ENCODE measurements at places on chromosomes 4 and X.

DNA sequence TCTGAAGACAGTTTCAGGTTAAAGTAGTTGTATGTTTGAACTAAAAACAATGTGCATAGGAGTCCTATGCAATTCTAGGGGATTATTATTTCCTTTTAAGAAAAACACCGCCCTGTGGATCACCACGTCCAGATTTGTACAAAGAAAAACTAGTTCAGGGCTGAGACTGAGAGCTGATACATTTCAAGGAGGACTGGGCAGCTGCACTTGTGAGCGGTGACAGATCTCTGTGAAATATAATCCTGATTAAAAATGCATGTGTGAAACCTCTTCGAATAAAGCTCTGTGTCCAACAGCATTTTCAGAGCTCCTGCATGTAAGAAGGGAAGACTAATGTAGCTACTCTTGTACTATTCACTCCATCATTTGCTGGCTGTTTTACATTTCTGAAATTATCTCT lies 365.8 kb upstream of the PITX2 start:
- no peak for DNase-seq

DNA sequence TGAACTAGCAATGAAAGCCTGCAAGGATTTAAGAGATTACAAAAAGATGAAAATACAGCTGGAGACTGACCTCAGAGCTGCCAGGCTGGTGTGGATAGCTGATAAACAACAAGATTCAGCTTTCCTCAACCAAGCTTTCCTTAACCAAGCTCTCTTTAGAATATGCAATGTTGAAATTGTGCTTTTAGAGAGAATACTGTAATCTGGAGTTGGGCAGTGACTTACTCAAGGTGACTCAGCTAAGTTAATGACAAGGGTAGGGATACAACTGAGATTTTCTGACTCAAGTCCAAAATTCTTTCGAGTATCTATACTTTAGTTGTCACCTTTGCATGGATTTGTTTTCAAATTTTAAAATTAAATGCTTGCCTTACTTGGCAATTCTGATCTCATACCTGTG lies 98.0 kb downstream of the AMMECR1 start:
- peak; percentile 14 for DNase-seq

DNA sequence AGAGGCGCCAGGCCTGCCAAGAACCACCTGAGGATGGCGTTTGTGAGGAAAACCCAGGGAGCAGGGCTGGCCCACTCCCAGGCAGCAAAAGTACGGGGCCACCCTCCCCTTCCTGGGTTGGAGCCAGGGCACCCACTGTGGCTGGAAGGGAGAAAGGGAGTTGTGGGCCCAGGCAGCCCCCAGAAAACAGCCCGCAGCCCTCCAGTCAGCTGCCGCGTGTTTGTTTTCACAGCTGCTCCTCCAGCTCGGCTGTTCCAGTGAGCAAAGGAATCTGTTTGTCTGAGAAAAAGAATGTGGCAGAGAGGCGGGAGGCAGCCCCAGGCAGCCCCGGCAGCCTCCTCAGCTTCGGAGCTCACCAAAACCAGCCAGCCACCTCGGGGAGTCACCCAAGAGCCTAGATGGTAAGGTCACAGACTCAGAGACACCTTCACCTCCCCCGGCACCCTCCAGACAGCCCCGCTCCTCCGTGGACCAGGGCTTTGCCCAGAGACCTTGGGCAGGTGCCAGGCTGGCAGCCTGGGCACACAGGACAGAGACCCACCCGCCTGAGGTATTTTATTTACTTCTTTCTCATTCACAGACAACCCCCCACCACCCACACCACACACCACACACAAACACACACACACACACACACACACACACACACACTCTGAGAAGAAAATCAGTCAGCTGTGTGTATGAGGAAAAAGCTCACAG lies 338.1 kb downstream of the BCOR start:
- peak; percentile 7 for DNase-seq

GRCh38 chrX:152641996-152642395 lies 4.3 kb downstream of the GABRQ start:
- no peak for DNase-seq

- no peak for DNase-seq
These were observed 120.4 kb downstream of the SORCS2 start for GRCh38 chr4:7312691-7313090.

DNA sequence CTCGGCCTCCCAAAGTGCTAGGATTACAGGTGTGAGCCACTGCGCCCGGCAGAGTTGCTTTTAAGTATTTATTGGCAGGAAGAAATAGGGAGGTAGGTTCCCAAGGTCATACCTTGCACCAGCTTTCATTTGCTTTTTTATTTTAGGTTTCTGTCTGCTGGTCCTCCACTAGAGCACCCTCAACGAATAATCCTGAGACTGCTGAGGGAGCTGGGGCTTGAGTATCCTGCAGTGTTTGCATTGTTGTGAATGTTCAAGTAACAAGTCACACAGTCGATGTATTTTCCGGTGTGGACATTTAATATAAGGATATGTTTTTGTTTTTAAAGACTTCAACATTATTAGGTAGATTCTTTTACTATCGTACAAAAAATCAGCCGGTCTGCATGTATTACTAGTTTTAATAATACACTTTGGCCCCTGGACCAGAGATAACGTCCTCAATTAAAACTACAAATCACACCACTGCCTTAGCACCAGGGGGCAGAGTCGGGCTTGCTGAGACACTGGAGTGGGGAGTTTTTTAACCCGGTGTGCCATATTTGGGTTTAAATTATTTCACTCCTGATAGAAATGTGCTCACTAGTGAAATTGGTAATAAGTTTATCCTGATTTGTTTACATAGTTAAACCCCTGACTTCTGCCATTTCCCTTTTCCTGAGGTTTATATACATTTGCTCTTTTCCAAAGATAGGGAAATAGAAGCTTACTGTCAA lies 11.6 kb downstream of the SMIM20 start:
- DNase-seq: peak; percentile 8

DNA sequence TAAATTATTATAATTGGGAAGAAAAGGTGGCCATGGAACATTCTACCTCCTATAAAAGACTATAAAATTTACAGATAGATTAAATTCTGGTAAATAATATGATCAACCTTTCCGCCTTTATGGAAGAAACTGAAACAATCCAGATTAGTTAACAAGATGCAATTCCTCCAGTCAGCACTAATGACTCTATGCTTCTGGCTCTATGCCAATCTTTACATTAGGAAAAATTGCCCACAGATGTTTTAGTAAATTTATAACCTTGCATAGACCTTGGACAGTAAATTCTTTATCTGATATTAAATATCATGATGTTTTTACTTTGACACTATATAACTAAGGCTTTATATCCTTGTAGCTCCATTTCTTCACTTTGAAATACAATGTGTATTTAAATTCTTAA lies 2302.5 kb downstream of the ARAP2 start:
- DNase-seq: no peak

- DNase-seq: no peak
These were observed 329.7 kb downstream of the GPAT3 start for GRCh38 chr4:83865417-83866150.

DNA sequence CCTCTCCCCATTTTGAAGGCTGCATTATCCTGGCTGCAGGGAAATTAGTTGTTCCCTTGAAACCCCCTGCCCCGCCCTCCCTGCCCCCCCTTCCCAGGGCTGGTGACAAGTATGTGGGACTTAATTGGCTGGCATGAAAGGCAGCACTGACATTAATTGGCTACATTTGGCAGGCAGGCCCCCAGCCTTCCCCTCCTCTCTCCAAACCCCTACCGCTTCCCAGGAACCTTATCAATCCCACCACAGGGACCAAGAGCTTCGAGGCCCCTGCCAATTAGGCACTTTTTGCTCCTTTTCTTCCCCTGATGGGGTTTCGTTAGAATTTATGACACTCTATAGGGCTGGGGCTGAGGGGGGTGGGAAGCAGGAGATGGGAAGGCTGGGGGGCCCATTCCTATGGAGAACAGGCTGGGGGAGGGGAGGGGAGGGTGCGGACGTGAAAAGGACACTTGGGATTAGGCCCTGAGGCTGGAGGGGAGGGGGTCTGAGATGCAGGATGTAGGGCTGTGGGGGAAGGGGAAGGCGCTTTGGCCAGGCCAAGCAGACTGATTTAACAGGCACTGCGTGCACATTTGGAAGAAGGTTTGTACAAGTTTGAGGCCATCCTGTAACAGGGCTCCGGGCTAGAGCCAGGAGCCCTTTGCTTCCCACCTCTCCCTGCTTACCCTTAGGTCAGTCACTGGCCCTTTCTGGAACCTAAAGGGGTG lies 52.2 kb downstream of the EFNB1 start:
- no peak for DNase-seq

DNA sequence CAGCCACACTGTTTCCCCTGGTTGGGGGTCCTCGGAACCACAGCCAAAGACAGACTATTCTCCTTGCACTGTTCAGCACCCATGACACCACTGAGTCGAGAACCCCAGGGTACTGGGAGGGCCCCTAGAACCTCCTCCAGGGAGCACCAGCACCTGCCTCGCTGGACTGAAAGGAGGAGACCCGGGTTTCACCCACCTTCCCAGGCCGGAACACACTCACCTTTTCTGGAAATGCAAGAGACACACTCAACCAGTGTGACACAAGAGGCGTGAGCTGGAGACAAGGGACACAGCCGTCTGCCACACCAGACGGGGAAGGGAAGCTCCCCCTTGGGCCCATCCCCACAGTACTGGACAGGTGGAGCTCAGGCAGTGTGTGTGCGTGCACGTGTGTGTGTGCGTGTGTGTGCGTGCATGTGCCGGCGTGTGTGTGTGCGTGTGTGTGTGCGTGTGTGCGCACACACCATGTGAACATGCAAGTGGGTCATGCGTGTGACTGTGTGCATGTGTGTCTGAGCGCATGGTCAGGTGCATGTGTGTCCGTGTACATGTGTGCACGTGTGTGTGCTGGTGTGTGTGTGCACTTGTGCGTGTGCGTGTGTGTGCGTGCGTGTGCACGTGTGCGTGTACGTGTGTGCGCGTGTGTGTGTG lies 128.8 kb upstream of the NKX1-1 start:
- DNase-seq: no peak

DNA sequence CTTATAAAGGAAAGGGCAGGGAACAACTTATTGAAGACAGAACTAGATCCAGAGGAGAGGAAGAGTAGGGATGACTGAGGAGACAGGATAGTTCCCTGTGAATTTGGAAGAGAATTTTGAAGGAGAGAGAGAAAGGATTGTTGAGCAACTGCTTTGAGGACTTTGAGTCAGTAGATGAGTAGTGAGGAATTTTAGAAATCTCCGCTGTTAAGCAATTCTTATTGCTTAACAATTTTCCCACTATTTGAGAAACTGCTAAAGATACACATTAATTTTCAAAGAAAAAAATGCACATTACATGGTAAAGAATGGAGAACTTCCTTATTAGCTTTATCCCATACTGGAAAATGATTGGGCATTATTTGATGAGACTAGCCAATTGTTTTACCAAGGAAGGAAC lies 116.3 kb upstream of the NRK start:
- no peak for DNase-seq

- DNase-seq: no peak
These were observed 76.0 kb downstream of the ARAP2 start for GRCh38 chr4:36168127-36168878.

DNA sequence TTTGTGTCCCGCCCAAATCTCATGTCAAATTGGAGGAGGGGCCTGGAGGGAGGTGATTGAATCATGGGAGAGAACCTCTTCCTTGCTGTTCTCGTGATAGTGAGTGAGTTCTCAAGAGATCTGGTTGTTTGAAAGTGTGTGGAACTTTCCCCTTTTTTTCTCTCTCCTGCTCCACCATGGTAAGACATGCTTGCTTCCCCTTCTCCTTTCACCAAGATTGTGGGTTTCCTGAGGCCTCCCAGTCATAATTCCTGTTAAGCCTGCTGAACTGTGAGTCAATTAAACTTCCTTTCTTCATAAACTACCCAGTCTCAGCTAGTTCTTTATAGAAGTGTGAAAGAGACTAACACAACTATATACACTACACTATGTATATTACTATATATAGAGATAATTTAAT lies 697.8 kb upstream of the HS3ST1 start:
- DNase-seq: no peak

- DNase-seq: no peak
These were observed 2.1 kb downstream of the HSD17B11 start for GRCh38 chr4:87388901-87389300.

DNA sequence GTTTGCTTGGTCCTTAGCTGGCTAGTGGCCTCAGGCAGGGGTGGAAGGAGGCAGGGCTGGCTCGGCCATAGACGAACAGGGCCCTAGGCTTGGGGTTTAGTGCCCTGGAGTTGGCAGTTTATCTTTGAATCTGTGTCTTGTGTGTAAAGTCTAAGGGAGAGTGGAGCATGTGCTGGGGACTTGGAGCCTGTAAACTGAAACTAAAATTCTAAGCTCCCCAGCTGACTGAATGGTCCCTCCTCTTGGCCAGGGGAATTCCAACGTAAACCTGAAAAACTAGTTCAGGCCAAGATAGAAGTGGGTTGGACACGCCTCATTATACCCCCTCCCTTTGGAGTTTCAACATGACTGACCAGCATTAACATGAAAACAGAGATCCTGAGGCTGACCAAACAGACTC lies 46.1 kb upstream of the GPR78 start:
- peak; percentile 57 for DNase-seq

DNA sequence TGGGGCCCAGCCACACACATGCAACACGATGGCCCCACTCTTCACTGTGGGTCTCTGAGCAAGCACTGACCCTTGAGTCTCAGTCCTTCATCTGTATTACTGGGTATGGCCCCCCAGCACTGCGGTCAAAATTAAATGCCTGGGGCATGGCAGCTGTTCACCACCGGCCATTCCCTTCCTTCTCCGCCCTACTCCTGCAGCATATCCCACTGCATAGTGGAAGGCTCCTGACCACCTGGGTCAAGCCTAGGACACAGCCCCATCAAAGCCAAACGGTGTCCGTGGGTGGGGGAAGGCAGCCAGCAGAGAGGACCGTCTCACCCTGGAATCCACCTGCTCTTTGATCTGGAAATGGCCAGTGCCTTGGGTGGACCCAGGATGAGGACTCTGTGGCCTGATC lies 30.7 kb downstream of the PPP2R2C start:
- no peak for DNase-seq

DNA sequence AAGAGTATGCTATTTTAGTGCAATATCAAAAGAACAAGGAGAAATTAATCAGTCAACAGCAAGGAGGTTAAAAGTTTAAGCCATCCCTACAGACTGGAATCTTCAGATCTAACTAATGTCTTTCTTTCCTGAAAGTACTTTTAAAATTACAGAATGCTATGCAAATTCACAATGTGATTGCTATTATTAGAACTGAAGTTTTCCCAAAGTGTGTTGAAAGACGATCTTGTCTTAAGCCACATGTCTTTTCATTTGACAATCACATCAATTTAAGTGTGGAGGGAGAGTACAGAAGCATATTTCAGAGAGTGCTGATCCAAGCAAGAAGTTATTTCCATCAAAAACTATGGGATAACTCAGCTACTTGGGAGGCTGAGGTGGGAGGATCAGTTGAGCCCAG lies 64.7 kb upstream of the TNIP3 start:
- DNase-seq: no peak

- DNase-seq: no peak
These were observed 24.7 kb downstream of the MED28 start for GRCh38 chr4:17639136-17639535.

All from LoVo (cell line).